K562 (cell line): ENCODE measurements at places on chromosomes 1 and 21. TPM values are rescaled to one million over a fixed set of nuclear protein-coding genes. Genes with fewer than 3 reads are reported as not detected.

The SMCP gene
- total RNA-seq = not detected in 2 replicates

The TNFRSF4 gene
- total RNA-seq = 0.44 and 0.47 TPM in 2 replicates

GRCh38 chr21:26961698-26962097, 5.2 kb downstream of the ADAMTS5 start:
- no peaks in the 10 kb centered on the region for H3K27me3 ChIP-seq
- H3K4me3 ChIP-seq = no peak overlapping the region
- no peaks in the 10 kb centered on the region; the same call in none of the 2 replicates for H3K4me1 ChIP-seq
- peak; percentile 2 for DNase-seq
- no peaks in the 10 kb centered on the region for H3K36me3 ChIP-seq
- no peak overlapping the region for H3K27ac ChIP-seq

DNA sequence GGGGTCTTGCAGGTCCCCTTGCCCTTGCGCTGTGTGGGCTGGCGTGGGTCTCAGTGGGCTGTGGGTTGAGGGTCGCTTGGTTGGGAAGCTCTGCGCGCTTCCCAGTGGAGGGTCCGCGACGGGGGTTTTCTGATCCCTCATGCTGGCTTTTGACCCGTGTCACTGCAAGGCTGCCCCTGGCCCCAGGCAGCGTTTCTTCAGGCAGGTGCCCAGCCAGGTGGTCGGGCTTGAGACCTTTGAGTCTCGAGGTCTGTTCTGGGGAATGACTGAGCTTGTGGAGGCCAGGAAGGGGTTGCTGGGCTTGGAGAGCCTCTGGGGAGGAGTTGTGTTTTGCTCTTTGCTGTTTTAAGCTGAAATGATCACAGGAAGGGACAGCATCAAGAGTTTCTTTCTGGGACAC, 5.3 kb downstream of the SKI start:
- DNase-seq = no peak
- H3K27ac ChIP-seq = no peak overlapping the region; the same call in 2 of the 3 replicates
- H3K36me3 ChIP-seq = peaks cover 26% of the 10 kb centered on the region; the same call in 2 of the 3 replicates
- H3K4me3 ChIP-seq = peak overlapping the region; percentile 53; the same call in 1 of the 2 replicates

DNA sequence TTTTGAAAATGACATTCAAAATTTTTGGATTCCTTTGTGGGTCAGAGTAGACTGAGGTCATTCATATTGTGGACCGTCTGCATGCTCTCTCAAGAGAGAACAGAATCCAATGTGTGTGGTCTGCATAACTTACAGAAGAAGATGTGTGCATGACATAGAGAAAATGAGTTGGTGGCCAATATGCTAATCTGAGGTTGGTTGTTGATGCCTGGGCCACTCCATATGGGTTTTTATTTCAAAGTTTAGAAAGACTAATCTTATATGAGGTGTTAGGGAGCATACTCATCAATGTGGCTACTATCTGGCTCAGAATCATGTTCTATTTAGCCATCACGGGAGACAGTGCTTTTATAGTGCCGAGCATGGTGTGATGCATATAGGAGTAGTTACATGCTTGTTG, 18.2 kb downstream of the NTNG1 start:
- H3K27me3 ChIP-seq = no peaks in the 10 kb centered on the region
- no peak for DNase-seq
- no peaks in the 10 kb centered on the region for H3K4me1 ChIP-seq
- H3K36me3 ChIP-seq = no peaks in the 10 kb centered on the region
- H3K4me3 ChIP-seq = no peak overlapping the region

GRCh38 chr1:115729756-115730155, 38.8 kb downstream of the CASQ2 start:
- H3K27ac ChIP-seq = no peak overlapping the region
- H3K4me3 ChIP-seq = no peak overlapping the region
- no peaks in the 10 kb centered on the region for H3K4me1 ChIP-seq
- peaks cover 7% of the 10 kb centered on the region; the same call in 2 of the 3 replicates for H3K27me3 ChIP-seq
- DNase-seq = no peak
- no peaks in the 10 kb centered on the region for H3K36me3 ChIP-seq

The ZBTB37 gene
- 10.2 and 10.5 TPM in 2 replicates for total RNA-seq

DNA sequence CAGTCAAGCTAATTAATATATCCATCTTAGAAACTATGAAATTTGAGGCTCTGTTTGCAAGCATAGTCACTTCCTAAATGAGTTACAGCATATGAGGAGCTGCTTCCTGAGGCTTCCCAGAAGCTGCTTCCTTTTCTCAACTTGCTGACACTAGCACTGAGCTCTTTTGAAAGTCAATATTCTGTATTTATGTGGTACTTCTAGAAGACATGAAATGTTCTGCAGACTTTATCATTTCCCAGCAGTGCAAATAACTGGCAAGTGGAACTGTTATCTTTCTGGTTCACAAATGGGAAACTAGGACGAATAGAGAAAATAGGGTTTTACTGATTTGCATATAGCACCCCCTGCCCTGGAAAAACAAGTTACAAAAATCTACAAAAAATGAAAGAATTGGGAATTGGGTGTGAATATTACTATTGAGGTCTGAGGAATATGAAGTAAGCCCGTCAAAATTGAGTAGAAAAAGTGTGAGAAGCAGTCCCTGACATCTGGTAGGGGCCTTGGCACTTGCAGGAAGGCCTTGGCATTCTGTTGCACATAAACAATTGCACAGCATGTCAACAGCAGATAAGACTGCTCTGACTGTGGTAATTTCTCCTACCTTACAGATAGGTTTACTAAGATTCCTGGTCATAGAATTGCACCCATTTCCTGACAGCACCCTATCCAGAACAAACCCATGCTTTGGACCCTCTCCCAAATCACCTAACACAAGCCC, 7.1 kb downstream of the GIPC2 start:
- H3K27me3 ChIP-seq = no peaks in the 10 kb centered on the region
- no peak overlapping the region for H3K4me3 ChIP-seq
- DNase-seq = no peak
- no peaks in the 10 kb centered on the region for H3K4me1 ChIP-seq
- H3K36me3 ChIP-seq = no peaks in the 10 kb centered on the region

GRCh38 chr1:172320733-172321132, 99.8 kb upstream of the C1orf105 start:
- no peak for DNase-seq
- no peak overlapping the region for H3K4me3 ChIP-seq
- no peaks in the 10 kb centered on the region for H3K36me3 ChIP-seq

DNA sequence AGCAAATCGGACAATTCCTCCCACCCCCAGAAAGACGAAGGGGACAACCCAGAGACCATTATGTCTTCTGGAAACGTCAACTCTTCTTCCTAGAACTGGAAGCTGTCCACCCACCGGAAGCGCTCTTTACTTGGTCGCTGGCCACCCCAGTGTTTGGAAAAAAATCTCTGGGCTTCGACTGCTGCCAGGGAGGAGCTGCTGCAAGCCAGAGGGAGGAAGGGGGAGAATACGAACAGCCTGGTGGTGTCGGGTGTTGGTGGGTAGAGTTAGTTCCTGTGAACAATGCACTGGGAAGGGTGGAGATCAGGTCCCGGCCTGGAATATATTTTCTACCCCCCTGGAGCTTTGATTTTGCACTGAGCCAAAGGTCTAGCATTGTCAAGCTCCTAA, 3.2 kb downstream of the S1PR1 start:
- H3K27me3 ChIP-seq = no peaks in the 10 kb centered on the region; the same call in 1 of the 3 replicates
- no peak overlapping the region for H3K27ac ChIP-seq
- no peak for DNase-seq
- H3K36me3 ChIP-seq = no peaks in the 10 kb centered on the region
- H3K4me1 ChIP-seq = peaks cover 27% of the 10 kb centered on the region

DNA sequence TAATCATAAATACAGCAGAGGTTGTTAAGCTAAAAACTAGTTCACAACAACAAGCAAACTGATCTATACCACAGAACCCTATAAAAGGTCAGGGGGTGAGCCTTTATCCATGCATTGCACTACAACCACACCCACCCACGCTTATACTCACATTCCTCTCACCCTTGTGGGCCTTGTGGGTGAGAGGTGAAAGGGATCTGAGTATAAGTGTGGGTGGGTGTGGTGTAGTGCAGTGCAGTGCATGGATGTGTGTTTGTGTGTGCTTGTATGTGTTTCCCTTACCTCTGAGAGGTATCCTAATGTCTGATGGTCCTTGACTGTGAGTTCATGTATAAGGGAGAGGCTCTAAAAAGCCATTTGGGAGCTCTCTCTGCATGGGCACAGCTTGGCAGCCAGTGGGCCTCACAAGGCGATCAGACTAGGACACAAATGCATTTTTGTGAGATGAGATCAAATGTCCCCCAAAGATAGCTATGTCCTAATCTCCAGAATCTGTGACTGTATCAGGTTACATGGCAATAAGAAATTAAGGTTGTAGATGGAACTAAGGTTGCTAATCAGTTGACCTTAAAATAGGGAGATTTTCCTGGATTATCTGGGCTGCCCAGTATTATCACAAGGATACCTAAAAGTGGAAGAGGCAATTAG, 95.5 kb upstream of the DPT start:
- no peak overlapping the region for H3K4me3 ChIP-seq
- H3K36me3 ChIP-seq = no peaks in the 10 kb centered on the region
- no peak for DNase-seq
- H3K27me3 ChIP-seq = no peaks in the 10 kb centered on the region; the same call in 1 of the 2 replicates

The THEM5 gene
- not detected in 2 replicates for total RNA-seq

- H3K4me3 ChIP-seq = no peak overlapping the region
- no peaks in the 10 kb centered on the region for H3K4me1 ChIP-seq
- H3K36me3 ChIP-seq = no peaks in the 10 kb centered on the region
- H3K27ac ChIP-seq = no peak overlapping the region
- no peak for DNase-seq
- no peaks in the 10 kb centered on the region for H3K27me3 ChIP-seq
Measured at GRCh38 chr1:166112425-166112824, 54.4 kb downstream of the FAM78B start.

The ANGEL2 gene
- total RNA-seq = 26.2 and 27.1 TPM in 2 replicates

GRCh38 chr1:35222322-35223083, 29.6 kb upstream of the SFPQ start:
- H3K4me1 ChIP-seq = peaks cover 8% of the 10 kb centered on the region; the same call in 2 of the 3 replicates
- no peak overlapping the region for H3K4me3 ChIP-seq
- H3K27me3 ChIP-seq = no peaks in the 10 kb centered on the region
- DNase-seq = peak; percentile 28
- H3K36me3 ChIP-seq = no peaks in the 10 kb centered on the region

GRCh38 chr1:177847843-177848242, 122.0 kb downstream of the SEC16B start:
- DNase-seq = no peak
- H3K36me3 ChIP-seq = no peaks in the 10 kb centered on the region
- no peak overlapping the region for H3K4me3 ChIP-seq
- H3K27ac ChIP-seq = no peak overlapping the region

GRCh38 chr1:157226739-157227138, 88.5 kb upstream of the ETV3 start:
- no peak for DNase-seq
- no peaks in the 10 kb centered on the region for H3K36me3 ChIP-seq
- H3K4me1 ChIP-seq = peaks cover 17% of the 10 kb centered on the region

- DNase-seq = no peak
- no peak overlapping the region for H3K27ac ChIP-seq
- H3K4me1 ChIP-seq = no peaks in the 10 kb centered on the region
Measured at GRCh38 chr1:41476807-41477361, 7.6 kb downstream of the EDN2 start.

DNA sequence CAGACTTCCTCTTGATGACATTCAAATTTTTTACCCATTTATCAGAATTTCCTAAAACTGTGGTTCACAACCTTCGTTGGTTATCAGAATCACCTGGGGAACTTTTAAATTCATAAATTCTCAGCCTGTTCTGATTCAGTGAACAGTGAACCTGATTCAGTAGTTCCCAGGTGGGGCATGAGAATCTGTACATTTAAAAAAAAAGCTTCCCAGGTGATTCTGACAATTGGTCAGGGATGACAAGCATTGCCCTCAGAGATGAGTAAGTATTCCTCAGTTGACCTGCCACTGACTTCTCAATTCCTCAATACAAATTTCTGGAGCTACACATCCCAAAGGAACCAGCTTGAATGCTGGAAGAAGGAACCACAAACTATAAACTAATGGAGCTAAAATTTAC, 23.5 kb upstream of the CR2 start:
- no peak for DNase-seq
- H3K4me1 ChIP-seq = no peaks in the 10 kb centered on the region
- H3K27ac ChIP-seq = no peak overlapping the region
- H3K36me3 ChIP-seq = no peaks in the 10 kb centered on the region
- no peak overlapping the region for H3K4me3 ChIP-seq
